ENCODE measurements at places on chromosomes 5 and 9. TPM values are rescaled to one million over a fixed set of nuclear protein-coding genes. Genes with fewer than 3 reads are reported as not detected.

The SPINK5 gene
- 235 TPM for total RNA-seq

The MTAP gene
- 19.9 TPM for total RNA-seq

The CARTPT gene
- total RNA-seq = not detected

The ETF1 gene
- total RNA-seq = 60.6 TPM

The HOMER1 gene
- total RNA-seq = 5.4 TPM

The IL3 gene
- not detected for total RNA-seq

The FBP2 gene
- not detected for total RNA-seq

The ZNF608 gene
- total RNA-seq = 20.6 TPM

The PSD2 gene
- total RNA-seq = 0.25 TPM

The FLT4 gene
- total RNA-seq = 20.9 TPM

The SMAD5 gene
- 40.0 TPM for total RNA-seq

The CD14 gene
- total RNA-seq = 48.4 TPM

The SLC1A1 gene
- 1.5 TPM for total RNA-seq

The ZBED3 gene
- 9.1 TPM for total RNA-seq

The ACSL6 gene
- total RNA-seq = 0.49 TPM

The CSF1R gene
- total RNA-seq = 21.4 TPM

The ARHGEF28 gene
- 41.0 TPM for total RNA-seq

The FAM151B gene
- 0.98 TPM for total RNA-seq

The ORM1 gene
- total RNA-seq = not detected

Measured in vagina (tissue), 2 donors.